Stimulated activated CD8-positive, alpha-beta memory T cell treated with anti-CD3 and anti-CD28 coated beads, Interleukin-15, amount 100 ng/mL, for 4 hours (primary cell): ENCODE measurements at places on chromosomes 1 and 21.

GRCh38 chr1:165632152-165632469 is 1.1 kb downstream of the MGST3 start:
- DNase-seq = no peak

- peak; percentile 78 for DNase-seq
Measured at GRCh38 chr1:111448918-111449702, at the start of the genes ATP5PB and WDR77. Gene ATP5PB, plus strand, starts transcription at chr1:111449464. Its CDS starts 78 bp downstream, at chr1:111449542. Gene WDR77, minus strand, starts transcription at chr1:111449256. Its CDS starts 87 bp downstream, at chr1:111449169.

DNA sequence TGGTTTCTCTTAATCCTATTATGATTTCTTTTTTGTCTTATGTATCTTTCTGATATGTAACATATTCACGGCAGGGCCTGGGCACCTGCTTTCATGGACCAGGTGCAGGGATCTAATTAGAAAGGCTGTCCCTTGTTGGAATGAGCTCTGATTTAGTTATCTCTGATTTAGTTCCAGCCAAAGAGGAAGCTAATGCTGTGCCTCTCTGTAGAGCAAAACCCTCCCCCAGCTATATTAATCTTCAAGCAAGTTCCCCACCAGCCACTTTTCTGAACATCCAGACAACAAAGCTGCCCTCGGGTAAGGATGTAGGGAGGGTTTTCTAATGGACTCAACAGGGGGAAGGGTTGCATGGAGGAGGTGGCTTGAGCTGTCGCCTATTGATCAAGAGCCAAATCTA is 6.1 kb downstream of the TSACC start:
- no peak for DNase-seq

DNA sequence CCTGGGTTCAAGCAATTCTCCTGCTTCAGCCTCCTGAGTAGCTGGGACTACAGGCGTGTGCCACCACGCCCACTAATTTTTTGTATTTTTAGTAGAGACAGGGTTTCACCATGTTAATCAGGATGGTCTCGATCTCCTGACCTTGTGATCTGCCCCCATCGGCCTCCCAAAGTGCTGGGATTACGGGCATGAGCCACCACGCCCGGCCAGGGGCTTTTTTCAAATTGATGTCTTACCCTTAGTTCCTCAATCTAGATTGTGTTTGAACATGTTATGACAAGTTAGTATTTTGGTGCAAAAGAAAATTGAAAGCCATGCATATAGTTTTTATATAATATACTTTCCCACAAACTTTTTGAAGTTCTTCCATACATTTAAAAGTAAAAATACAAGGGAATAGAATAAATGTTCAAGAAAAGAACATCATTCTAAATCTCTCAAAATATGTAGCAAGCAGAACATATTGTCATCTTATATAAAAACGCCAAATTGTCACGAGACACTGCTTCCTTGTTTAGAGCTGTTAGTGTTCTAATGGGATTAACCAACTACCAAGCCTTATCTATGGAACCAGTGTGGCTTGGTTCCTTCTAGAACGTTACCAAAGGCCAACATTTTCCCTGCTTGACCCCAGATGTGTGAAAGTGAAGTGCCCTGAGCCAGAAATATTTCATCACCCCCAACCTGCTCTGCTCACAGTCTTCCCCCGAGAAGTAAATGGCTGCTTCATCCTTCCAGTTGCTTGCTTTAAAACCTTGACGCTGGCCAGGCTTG is 9.5 kb upstream of the PLEKHM2 start:
- DNase-seq = no peak

- DNase-seq = no peak
Measured at GRCh38 chr1:6322161-6322560, 61.3 kb upstream of the GPR153 start.

DNA sequence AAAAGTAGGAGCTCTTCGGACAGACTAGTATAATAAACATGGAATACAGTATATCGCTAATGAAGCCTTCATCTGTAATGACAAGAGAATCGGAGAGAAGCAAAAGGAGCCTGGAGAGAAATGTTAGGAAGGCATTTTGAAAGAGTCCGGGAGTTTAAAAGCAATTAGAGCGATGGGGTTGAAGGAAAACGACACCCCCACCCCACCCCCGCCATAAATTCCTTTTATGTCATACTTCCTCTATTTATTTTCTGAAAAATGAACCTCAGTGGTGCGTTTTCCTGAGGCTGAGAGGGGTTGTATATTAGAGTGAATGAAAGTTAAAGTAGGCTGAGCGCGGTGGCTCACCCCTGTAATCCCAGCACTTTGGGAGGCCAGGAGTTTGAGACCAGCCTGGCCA is 635 bp upstream of the APH1A start:
- no peak for DNase-seq

GRCh38 chr1:231357831-231358354 is 19.8 kb downstream of the SPRTN start:
- DNase-seq = no peak

DNA sequence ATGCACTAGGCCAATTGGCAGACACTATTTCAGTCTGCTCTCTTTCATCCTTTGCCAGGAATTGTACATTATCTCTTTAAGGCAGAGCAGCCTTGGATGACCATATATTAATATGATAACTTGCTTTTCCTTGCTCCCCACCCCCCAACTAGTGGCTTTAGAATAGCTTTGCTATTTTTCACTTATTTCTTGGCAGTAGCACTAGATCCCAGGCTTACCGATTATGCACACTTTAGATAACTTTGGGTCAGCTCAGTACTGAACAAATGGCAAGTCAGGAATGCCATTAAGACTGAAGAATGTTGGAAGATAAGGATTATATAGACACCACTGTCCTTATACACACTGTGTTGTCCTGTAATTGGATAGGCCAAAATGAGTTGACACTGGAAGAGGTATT is 146.4 kb downstream of the FGGY start:
- DNase-seq = no peak

- DNase-seq = no peak
Measured at GRCh38 chr1:199029855-199030254, 391.0 kb downstream of the PTPRC start.

GRCh38 chr21:17501107-17502006 is 11.5 kb upstream of the CXADR start:
- no peak for DNase-seq

- no peak for DNase-seq
Measured at GRCh38 chr1:20847611-20848080, 60.5 kb upstream of the HP1BP3 start.

DNA sequence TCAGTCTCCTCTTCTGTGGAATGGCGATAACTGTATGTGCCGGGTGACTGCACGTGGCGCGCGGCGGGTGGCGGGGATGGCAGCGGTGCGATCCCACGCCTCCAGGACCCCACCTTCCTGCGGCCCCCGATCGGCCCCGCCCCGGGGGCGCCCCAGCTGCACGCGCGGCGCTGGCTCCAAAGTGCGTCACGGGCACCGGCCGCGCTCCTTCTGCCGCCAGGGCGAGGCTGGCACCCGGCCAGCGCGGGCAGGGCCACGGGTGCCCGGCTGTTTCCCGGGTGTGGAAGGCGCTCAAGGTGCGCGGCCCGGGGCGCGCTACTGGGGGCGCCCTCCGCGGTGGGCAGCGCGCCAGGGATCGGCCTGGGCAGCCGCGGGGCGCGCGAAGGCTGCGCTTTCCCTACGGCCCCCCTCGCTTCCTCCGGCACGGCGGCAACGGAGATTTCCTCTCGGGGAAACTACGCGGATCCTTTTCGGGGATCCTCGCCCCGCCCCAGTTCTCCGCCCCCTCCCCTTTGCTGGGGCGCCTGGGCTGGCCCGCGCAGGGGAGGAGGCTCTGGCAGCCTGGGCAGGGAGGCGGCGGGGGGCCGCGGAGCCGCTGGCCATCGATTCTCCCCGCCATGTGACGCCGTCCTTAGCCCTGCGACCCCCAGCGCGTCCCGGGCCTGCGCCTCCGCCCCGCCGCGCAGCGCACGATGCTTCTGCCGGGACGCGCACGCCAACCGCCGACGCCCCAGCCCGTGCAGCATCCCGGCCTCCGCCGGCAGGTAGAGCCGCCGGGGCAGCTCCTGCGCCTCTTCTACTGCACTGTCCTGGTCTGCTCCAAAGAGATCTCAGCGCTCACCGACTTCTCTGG is at the start of gene EVA1C:
EVA1C (plus strand) TSS at position 545 of the 853 bp plus-strand sequence; CDS start at position 693, 148 bp downstream.
- DNase-seq = peak; percentile 63

GRCh38 chr1:162291000-162291399 is 85.7 kb downstream of the SPATA46 start:
- DNase-seq = no peak

DNA sequence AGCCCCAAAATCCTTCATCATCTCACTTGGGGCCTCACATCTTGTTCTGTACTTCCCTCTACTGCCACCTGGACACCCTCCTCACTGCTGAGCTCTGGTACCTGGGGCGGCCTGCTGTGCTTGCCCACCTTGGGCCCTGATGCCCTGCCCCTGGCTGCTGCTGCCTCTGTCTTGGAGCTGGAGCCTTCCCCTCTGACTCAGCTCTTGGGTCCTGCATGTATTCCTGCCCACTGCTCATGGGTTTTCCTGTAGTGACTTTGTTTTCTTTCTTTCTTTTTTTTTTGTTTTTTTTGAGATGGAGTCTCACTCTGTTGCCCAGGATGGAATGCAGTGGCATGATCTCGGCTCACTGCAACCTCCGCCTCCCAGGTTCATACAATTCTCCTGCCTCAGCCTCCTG is 37.5 kb downstream of the TRAPPC10 start:
- no peak for DNase-seq

GRCh38 chr1:10795276-10796021 is 997 bp downstream of the CASZ1 start:
- no peak for DNase-seq

DNA sequence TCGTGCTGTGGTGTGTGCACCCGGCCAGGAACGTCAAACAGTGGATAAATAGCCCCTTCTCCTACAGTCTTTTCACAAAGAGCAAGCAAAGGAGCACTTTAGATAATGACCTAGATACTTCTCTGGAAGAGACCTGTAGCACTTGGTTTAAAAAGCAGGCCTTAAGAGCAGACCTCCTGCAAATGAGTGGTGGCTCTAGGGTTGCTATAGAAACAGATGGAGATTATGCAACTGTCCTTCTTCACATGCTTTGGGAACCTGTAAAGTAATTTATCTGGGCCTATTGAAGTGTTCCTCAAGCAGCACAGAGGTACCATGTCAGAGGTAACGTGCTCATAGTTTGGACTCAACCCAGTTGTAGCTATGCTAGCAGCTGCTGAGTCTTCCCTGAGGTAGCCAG is 208.2 kb upstream of the KIAA0040 start:
- no peak for DNase-seq

- DNase-seq = no peak
Measured at GRCh38 chr1:198201956-198202784, 45.4 kb downstream of the NEK7 start.

DNA sequence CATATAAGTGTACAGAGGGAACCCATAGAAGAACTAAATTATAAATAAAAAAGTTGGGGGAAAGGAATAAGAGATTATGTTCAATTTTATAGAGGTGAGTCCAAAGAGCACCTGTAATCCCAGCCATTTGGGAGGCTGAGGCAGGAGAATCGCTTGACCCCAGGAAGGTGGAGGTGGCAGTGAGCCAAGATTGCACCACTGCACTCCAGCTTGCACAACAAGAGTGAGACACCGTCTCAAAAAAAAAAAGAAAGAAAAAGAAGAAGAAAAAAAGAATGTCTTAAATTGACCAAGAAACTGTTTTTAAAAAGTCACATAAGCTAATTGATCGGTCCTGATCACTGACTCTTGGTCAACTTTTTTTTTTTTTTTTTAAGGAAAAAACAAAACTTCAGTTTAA is 19.1 kb upstream of the ATF3 start:
- no peak for DNase-seq

DNA sequence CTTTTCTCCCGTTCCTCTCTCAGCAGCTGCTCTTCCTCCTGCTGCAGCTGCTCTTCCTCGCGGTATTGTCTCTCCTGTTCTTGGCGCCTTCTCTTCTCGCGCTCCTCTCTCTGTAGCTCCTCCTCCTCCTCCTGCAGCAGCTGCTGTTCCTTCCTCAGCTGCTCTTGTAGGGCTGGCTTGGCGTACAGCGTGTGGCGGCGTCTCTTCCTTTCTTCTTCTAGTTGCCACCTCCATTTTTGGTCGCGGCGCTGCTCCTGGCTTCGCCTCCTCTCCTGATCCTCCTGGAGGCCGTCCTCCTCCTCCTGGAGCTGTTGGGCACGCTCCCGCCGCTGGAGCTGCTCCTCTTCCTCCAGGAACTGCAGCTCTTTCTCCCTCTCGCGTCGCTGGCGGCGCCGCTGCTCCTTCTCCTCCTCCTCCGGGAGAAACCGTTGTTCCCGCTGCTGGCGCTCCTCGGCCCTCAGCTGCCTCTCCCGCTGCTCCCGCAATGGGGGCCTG is 4.8 kb downstream of the TCHH start:
- no peak for DNase-seq

DNA sequence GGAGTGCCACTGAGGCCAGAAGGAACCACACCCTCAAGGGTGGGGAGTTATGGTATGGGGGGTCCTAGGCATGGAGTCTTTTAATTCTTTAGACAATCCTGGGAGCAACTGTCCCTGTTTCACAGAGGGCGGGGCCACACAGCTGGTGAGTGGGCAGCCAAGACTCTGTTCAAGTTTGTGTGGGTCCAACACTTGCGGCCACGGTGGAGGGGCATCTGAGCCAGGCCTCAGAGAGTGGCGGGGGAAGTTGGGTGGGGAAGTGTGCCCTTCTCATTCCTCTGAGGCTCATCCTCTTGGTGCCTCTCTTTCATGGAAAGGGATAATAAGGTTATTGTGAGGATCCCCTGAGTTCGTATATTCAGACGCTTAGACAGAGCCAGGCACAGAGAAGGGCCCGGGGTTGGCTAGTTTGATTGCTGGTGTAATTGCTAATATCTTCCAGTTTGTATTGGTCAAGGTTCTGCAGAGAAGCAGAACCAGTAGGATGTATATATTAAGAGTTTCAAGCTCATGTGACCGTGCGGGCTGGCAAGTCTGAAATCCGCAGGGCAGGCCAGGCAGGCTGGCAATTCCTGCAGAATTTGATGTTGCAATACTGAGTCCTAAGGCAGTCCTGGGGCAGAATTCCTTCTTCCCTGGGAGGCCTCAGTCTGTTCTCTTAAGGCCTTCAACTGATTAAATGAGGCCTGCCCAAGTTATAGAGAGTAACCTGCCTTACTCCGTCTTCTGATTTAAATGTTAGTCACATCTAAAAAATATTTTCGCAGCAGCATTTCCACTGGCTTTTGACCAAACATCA is 15.9 kb downstream of the PCSK9 start:
- DNase-seq = no peak

DNA sequence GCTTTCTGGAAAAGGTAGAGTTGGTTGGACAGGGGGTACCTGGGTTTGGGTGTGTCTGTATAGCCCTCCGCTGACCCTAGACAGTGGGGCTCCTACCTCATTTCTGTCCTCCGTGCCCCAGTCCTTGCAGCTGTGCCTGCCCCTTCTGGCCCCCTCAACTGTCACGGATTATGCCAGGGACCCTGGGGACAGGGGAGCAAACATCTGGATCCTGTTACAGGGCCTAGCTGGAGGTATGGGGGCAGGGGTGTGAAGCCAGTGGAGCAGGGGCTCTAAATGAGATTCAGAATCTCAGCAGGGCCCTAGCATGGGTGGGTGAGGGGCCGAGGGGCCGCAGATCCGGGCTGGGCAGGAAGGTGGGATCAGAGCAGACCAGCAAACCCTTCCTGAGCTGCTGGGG is 81.0 kb downstream of the TAS1R2 start:
- DNase-seq = no peak

GRCh38 chr1:156337052-156337887 is 822 bp downstream of the CCT3 start:
- DNase-seq = no peak

DNA sequence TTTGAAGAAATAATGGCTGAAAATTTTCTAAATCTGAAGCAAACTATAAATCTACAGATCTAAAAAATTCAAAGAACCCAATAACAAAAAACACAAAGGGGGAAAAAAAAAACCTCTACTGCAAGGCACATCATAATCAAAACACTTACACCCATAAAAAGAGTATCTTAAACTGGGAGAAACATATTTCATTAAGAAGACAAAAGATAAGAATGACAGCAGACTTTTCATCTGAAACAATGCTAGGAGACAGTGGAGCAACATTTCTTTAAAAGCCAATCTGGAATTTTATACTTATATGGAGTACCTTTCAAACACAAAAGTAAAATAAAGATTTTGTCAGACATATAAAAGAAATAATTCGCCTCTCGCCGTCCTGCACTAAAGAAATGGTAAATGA is 49.1 kb downstream of the COP1 start:
- no peak for DNase-seq
